ENCODE measurements at places on chromosomes 3 and 15. TPM values are rescaled to one million over a fixed set of nuclear protein-coding genes. Genes with fewer than 3 reads are reported as not detected.
A peak's percentile ranks its signal among the peaks of the same experiment; 100 is the strongest.

DNA sequence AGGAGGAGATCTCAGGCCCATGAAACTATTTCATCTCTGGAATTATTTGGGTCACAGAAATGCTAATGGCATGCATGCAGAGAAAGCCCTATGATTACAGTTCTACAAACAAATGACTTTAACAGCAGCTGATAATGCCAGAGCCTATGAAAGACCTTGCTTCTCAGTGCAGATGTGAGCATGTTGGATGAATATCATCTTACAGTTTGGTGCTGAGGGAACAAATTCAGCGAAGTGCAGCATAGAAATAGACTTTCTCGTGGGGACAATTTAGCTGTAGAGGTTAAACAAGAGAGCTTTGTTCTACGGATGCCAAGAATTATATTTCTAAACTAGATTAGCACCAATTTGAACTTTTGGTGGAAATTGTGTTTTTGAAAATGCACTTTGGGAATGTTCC, 27.7 kb downstream of the PTX3 start:
- no peak for DNase-seq

DNA sequence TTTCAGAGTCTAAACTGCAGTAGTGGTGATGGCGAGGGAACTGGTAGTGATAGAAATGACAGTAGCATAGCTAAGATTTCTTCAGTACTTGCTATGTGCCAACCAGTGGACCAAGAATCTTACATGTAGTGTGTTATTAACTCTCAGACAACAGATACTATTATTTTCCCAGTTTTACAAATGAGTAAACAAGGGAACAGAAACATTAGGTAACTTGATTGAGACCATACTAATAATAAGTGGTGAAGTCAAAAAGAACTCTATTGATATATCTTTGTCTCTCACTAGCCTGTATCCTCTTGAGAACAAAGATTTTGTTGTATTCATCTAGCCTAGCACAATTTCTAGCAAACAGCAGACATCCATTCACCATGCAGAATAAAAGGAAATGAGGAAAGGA, 250.1 kb downstream of the ZBTB20 start:
- no peak for DNase-seq

- DNase-seq, result no peak
Measured at GRCh38 chr3:100330651-100331050, 3.9 kb upstream of the NIT2 start.

DNA sequence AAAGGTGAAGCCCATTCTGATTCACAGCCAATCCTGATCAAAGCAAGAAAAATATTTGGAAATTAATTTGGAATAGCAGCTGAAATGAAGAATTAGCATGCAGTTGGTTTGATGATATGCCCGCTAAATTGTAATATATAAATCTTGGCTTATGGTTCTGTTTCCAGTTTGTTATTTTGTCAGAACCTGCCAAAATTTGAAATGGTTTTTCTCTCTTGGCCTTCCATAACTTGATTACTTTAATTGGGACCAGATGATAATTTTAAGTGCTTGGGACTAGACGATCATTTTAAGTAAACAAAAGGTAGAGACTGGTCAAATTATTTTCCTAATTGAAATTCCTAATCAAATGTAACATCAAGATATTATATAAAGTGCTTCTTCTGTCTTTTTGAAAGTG, 842.4 kb downstream of the TBL1XR1 start:
- no peak for DNase-seq

DNA sequence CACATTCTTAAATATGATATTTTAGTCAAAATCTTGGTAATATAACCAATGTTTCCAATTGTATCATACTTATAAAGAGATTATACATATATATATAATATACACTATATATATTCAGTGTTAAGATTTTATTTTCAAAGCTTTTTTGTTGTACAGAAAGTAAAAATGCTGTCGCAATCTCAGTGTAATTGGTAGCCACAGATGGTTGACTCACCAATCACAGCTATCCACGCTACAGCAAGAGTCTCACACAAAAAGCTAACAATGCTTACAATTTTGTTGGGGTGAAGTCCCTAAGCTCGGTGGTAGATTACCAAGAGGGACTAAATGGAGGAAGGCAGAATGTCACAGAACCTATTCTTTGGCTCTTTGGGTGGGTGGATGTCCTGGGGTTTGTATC, 16.9 kb upstream of the CFAP161 start:
- DNase-seq, result no peak

DNA sequence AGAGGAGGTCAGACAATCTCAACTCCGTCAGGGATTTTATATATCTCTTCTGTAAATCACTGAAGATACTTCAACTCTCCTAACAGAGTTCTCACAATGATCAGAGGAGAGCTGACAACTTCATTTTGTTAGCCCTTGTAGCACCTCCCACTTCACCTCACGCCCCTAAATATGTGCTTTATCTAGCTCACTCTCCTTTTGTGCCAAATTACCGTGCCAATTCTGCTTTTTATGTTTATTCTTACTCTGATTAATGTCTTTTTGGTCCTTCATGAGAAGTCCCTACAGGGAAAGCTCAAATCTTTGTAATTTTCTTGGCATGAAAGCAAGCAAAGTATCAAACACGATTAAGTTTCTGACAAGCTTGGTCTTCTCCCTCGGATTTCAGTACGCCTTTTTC, 636.1 kb upstream of the NAALADL2 start:
- no peak for DNase-seq

GRCh38 chr3:9387322-9387655, 10.1 kb upstream of the SETD5 start:
- no peak for DNase-seq

GRCh38 chr15:98085003-98085639, 124.6 kb downstream of the ARRDC4 start:
- peak; percentile 57 for DNase-seq

GRCh38 chr15:53305554-53305953, 453.9 kb downstream of the WDR72 start:
- no peak for DNase-seq

- DNase-seq, result no peak
Measured at GRCh38 chr3:185049710-185050109, 103.2 kb downstream of the C3orf70 start.

GRCh38 chr15:100520132-100520921, 8.4 kb downstream of the CERS3 start:
- DNase-seq, result no peak

DNA sequence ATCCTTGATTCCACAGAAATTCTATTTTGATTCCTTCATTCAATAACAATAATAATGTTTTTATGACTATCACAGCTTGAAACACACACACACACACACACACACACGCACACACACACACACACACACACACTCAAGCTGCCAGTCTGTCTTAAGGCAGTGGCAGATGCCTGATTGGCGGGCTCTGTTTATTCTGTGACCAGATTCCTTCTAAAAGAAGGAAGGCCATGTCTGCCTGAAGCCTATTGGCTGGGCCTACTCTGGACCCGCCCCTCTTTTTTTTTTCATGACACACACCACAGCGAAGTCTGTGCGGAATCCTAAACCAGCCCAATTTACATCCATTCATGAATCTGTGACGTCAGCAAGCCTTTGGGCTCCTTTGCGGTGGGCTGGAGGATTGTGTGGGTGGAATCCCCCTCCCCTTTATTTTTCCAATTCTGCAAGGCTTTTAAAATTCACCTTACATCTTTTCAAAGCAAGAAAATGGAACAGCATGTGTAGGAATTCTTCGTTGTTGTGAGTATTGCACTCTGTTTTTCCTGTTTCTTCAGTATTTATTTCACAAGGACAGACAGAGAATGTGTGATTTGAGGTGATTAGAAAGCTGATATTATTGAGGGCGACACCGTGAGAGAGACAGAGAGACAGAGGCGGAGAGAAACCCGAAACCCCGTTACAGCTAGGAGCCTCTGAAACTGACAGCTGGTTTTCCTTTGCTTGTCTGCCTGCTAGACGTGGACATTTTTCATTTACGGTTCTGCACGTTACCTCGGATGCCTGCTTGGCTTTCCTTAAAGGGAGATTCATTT, at the start of gene MAP3K13:
Gene MAP3K13, plus strand, starts transcription at position 287 of the 812 bp plus-strand sequence. CDS start 65,446 bp downstream, outside the sequence.
- DNase-seq, result no peak

- DNase-seq, result peak; percentile 8
Measured at GRCh38 chr15:57591822-57592367, at the start of gene MYZAP. TSS of gene MYZAP (plus strand) at chr15:57591904. CDS start at chr15:57592035, 131 bp downstream.

The GPR156 gene
- 0.17 TPM for total RNA-seq

The KBTBD12 gene
- total RNA-seq, result not detected

The LMAN1L gene
- total RNA-seq, result not detected

The P2RY1 gene
- not detected for total RNA-seq

The FYTTD1 gene
- total RNA-seq, result 88.0 TPM
